Nephron progenitor cell (in vitro differentiated cells): ENCODE measurements at places on chromosomes 12 and 14.

- peak overlapping the region; percentile 44 for H3K27ac ChIP-seq
- H3K4me1 ChIP-seq = peaks cover 36% of the 10 kb centered on the region
- H3K27me3 ChIP-seq = no peaks in the 10 kb centered on the region
- H3K36me3 ChIP-seq = no peaks in the 10 kb centered on the region
- no peak overlapping the region for H3K4me3 ChIP-seq
- no peak for DNase-seq
Measured at GRCh38 chr12:43396671-43397070, 155.3 kb downstream of the ADAMTS20 start.

DNA sequence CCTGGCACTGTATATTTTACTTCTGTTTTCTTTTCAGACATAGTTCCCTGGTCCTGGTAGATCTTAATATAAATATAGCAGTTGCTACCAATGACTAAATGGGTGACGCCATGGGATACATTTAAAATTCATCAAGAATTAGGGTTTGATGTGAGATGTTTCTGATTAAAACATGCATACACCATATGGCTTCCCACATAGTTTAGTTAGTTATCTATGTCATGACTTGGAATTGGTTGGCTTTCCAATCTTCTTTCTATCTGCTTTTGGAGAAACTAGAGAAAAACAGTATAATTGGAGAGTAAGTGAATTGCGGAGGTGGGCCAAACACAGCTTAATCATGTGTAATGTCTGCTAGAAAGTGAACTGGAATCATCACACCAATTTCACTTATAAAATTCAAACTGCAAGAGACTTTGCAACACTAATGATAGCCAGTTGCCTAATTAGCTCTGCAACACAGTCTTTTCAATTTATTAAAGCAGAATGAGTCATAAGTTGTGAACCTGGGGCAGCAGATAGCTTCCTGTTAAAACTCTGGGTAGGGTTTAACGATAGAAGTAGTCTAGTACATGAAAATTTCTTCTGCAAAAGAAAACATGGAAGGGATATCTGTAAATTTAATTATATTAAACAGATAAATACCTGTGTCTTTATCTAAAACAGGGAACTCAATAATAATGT, 295.2 kb downstream of the SLC16A7 start:
- DNase-seq = no peak
- no peak overlapping the region for H3K4me3 ChIP-seq
- no peaks in the 10 kb centered on the region for H3K36me3 ChIP-seq
- H3K4me1 ChIP-seq = no peaks in the 10 kb centered on the region
- no peaks in the 10 kb centered on the region for H3K27me3 ChIP-seq
- H3K27ac ChIP-seq = no peak overlapping the region

DNA sequence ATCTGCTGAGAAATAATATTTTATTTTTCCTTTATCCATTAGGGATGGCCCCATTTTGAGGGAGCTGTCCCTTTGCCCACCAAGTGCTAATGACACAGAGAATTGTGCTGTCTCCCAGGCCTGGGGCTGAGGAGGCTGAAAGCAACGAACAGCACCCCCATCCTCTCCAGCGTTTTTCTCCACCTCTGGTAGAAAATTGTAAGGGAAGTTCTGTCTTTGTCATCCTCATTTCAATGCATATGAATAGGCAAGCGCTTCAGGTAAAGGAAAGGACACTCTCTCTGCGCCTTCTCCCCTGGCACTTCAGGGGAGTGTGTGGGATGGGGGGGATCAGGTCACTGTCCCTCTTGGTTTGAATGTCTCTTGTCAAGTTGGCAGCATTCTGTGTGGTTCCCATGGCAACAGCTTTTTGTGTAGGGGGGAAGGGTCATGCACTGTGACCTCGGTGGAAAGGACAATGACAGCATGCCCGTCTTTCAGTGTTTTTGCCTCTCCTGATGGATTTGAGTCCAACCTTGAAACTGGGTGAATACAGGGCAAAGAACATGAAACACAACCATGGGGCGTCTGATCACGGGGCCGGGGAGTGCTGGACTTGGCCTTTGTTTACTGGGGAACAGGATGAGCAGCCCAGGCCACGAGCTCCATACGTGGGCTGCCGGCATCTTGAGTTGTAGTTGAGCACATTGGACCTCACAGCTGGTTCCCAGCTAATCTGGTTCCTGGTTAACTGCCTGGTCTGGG, 230.2 kb downstream of the VRK1 start:
- peaks cover 24% of the 10 kb centered on the region for H3K4me1 ChIP-seq
- H3K27ac ChIP-seq = no peak overlapping the region
- peaks cover 69% of the 10 kb centered on the region for H3K27me3 ChIP-seq
- peaks cover 5% of the 10 kb centered on the region for H3K36me3 ChIP-seq

GRCh38 chr12:125140279-125141209, 75.3 kb downstream of the AACS start:
- H3K4me1 ChIP-seq = peaks cover 47% of the 10 kb centered on the region
- H3K27ac ChIP-seq = peak overlapping the region; percentile 37
- H3K36me3 ChIP-seq = peaks cover 9% of the 10 kb centered on the region
- no peak for DNase-seq
- H3K4me3 ChIP-seq = no peak overlapping the region

DNA sequence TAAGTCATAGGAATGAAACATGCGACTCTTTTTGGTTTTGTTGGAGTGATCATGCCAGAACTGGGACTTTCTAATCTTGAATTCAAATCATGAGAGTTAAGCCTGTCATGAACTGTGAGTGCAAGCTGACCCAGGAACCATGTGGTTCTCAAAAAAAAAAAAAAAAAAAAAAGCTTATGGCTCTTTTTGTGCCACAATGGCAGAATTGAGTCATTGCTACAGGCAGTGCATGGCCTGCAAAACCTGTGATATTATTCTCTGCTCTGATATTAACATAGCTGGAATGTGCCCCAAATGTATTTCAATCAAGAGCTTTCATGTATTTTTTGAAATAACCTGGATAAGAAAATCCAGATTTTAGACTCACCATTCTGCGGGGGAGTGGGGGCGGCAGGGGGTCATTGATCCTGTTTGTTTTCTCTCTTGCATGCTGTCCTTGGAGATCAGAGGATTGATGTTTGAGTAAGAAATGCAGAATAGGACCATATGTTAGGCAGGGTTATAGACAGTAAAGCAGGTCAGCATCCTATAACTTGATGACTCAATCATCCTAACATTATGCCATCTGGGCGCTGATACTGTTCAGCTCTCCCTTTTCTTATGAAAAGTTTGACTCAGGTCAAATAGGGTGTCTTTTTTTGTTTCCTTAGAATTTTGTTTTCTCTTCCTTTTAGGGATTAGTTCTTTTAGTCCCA, 797.4 kb downstream of the DIO2 start:
- no peak for DNase-seq
- peaks cover 42% of the 10 kb centered on the region for H3K4me1 ChIP-seq
- no peak overlapping the region for H3K27ac ChIP-seq
- H3K4me3 ChIP-seq = no peak overlapping the region

- H3K27ac ChIP-seq = no peak overlapping the region
- H3K36me3 ChIP-seq = no peaks in the 10 kb centered on the region
- no peak for DNase-seq
- H3K27me3 ChIP-seq = peaks cover 99% of the 10 kb centered on the region
- peaks cover 82% of the 10 kb centered on the region for H3K4me1 ChIP-seq
- H3K4me3 ChIP-seq = peak overlapping the region; percentile 89
Measured at GRCh38 chr12:53976172-53976822, 1.5 kb upstream of the HOTAIR start.

- no peak overlapping the region for H3K4me3 ChIP-seq
- H3K36me3 ChIP-seq = no peaks in the 10 kb centered on the region
- peak overlapping the region; percentile 12 for H3K27ac ChIP-seq
- peaks cover 49% of the 10 kb centered on the region for H3K4me1 ChIP-seq
Measured at GRCh38 chr14:36915081-36915480, 253.4 kb downstream of the PAX9 start.

DNA sequence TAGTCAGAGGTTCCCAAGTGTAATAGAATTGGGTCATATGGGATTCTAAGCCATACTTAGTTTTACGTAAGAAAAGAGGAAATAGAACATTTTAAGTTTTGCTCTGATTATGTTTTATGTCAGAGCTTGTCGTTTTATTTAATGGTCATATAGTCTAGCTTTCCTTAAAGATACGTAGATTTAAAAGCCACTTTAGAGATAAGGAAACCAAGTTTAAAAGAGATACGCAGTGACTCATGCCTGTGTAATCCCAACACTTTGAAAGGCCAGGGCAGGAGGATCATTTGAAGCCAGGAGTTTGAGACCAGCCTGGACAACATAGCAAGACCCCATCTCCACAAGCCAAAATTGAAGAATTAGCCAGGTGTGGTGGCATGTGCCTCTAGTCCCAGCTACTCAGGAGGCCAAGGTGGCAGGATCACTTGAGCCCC, 19.5 kb downstream of the MAPK1IP1L start:
- peak overlapping the region; percentile 45 for H3K27ac ChIP-seq
- no peak overlapping the region for H3K4me3 ChIP-seq
- peaks cover 37% of the 10 kb centered on the region for H3K4me1 ChIP-seq
- H3K36me3 ChIP-seq = peaks cover 19% of the 10 kb centered on the region

- DNase-seq = peak; percentile 16
- no peak overlapping the region for H3K4me3 ChIP-seq
- peaks cover 4% of the 10 kb centered on the region for H3K27me3 ChIP-seq
- H3K27ac ChIP-seq = no peak overlapping the region
- no peaks in the 10 kb centered on the region for H3K4me1 ChIP-seq
- no peaks in the 10 kb centered on the region for H3K36me3 ChIP-seq
Measured at GRCh38 chr14:63276492-63277342, 42.0 kb downstream of the GPHB5 start.

DNA sequence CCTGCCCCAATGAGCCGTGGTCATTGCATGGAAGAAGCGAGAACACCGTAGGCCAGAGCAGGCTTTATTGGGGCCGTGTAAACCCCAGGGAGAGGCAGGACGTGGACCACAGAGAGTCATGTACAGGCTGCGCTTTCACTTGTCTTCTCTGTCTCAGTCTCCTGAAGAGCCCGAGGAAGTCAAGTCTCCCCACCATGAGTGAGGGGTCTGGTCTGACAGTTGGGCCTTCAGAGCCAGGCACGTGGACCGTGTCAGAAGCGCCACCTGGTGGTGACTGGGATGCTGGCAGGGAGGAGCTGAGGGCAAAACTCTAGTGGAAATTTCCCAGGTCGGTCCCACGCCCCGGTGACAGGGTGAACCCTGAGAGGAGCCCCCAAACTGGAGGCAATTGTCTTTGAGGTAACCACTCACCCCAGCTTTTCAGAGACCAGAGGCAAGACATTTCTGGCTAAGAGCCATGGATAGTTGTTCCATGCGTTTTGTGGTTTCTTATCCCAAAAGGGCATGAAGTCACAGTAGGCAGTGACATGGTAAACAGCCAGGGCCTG, 17.4 kb downstream of the RPS6KL1 start:
- DNase-seq = peak; percentile 86
- H3K4me1 ChIP-seq = peaks cover 34% of the 10 kb centered on the region
- no peak overlapping the region for H3K4me3 ChIP-seq
- no peaks in the 10 kb centered on the region for H3K27me3 ChIP-seq
- peaks cover 33% of the 10 kb centered on the region for H3K36me3 ChIP-seq

- peaks cover 50% of the 10 kb centered on the region for H3K36me3 ChIP-seq
- no peak overlapping the region for H3K4me3 ChIP-seq
- no peak for DNase-seq
- peaks cover 13% of the 10 kb centered on the region for H3K4me1 ChIP-seq
- H3K27ac ChIP-seq = peak overlapping the region; percentile 71
Measured at GRCh38 chr12:103973909-103974308, 8.2 kb downstream of the TDG start.

GRCh38 chr12:26870491-26871419, 37.8 kb upstream of the ITPR2 start:
- H3K27ac ChIP-seq = peak overlapping the region; percentile 68
- H3K36me3 ChIP-seq = no peaks in the 10 kb centered on the region
- no peak overlapping the region for H3K4me3 ChIP-seq
- no peak for DNase-seq

DNA sequence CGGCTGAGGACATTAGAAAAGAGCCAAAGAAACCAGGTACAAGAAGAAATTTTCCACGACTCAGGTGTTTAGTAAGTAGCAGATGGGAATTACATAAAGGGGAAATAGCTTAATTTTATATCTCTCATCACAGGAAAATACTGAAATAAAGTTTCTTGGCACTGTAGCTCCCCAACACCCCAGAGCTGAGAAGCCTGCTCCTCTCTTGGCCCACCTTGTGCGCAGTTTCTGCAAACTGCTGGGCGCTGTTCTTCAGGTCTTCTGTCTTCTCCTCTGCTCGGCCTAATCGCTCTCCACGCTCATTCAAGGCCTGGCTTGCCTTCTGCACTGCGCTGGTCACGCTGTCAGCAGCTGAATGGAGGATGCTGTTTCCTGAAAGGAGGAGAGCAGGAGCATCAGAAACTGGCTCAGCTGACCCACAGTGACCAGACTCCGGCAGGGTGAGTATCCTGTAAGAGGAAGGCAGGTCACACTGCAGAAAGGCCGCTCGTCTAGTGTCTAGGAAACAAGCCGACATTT, 184.9 kb upstream of the GZMB start:
- peaks cover 83% of the 10 kb centered on the region for H3K4me1 ChIP-seq
- H3K27me3 ChIP-seq = peaks cover 3% of the 10 kb centered on the region
- peak overlapping the region; percentile 63 for H3K4me3 ChIP-seq
- H3K36me3 ChIP-seq = peaks cover 17% of the 10 kb centered on the region
- DNase-seq = no peak
- peak overlapping the region; percentile 99 for H3K27ac ChIP-seq

- H3K36me3 ChIP-seq = no peaks in the 10 kb centered on the region
- H3K27me3 ChIP-seq = peaks cover 43% of the 10 kb centered on the region
- H3K27ac ChIP-seq = no peak overlapping the region
- DNase-seq = no peak
- H3K4me3 ChIP-seq = no peak overlapping the region
Measured at GRCh38 chr14:96206461-96206860, 1.8 kb downstream of the BDKRB2 start.

GRCh38 chr12:126700096-126700495, 1566.9 kb upstream of the TMEM132C start:
- H3K27ac ChIP-seq = no peak overlapping the region
- peaks cover 5% of the 10 kb centered on the region for H3K27me3 ChIP-seq
- DNase-seq = no peak
- no peak overlapping the region for H3K4me3 ChIP-seq
- no peaks in the 10 kb centered on the region for H3K4me1 ChIP-seq
- H3K36me3 ChIP-seq = no peaks in the 10 kb centered on the region

DNA sequence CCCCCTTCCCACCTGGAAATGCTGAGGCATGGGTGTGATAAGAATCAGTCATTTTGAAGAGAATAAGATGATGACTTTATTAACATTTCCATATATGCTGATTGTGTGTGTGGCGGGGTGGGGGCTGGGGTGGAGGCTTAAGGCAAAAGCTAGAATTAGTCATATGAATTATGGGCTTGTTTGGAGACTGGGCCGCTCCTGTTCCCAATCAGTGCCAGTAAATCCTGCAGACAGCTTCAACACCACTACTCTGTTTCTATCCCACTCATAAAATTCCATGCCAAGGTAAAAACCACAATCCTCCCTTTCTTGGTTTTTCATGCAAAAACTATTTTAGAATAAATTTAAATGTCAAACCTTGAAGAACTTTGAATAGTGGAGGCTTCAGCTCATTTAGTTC, 29.9 kb upstream of the SLC38A2 start:
- no peaks in the 10 kb centered on the region for H3K27me3 ChIP-seq
- peak overlapping the region; percentile 30 for H3K27ac ChIP-seq
- peaks cover 24% of the 10 kb centered on the region for H3K4me1 ChIP-seq
- no peak overlapping the region for H3K4me3 ChIP-seq
- peaks cover 25% of the 10 kb centered on the region for H3K36me3 ChIP-seq

GRCh38 chr14:29222671-29223268, 456.2 kb downstream of the FOXG1 start:
- H3K27ac ChIP-seq = no peak overlapping the region
- H3K4me3 ChIP-seq = no peak overlapping the region
- peaks cover 12% of the 10 kb centered on the region for H3K4me1 ChIP-seq

GRCh38 chr14:78399316-78399889, 229.2 kb downstream of the NRXN3 start:
- no peaks in the 10 kb centered on the region for H3K4me1 ChIP-seq
- H3K27me3 ChIP-seq = peaks cover 33% of the 10 kb centered on the region
- no peak overlapping the region for H3K27ac ChIP-seq
- no peaks in the 10 kb centered on the region for H3K36me3 ChIP-seq

- H3K4me3 ChIP-seq = no peak overlapping the region
- H3K4me1 ChIP-seq = peaks cover 31% of the 10 kb centered on the region
- H3K27me3 ChIP-seq = peaks cover 7% of the 10 kb centered on the region
- H3K27ac ChIP-seq = no peak overlapping the region
Measured at GRCh38 chr14:73259837-73260236, 22.5 kb downstream of the PAPLN start.
